Right lobe of liver (tissue), 6 donors: ENCODE measurements at places on chromosomes 13 and 19. TPM values are rescaled to one million over a fixed set of nuclear protein-coding genes. Genes with fewer than 3 reads are reported as not detected.

OR7C1 gene
- total RNA-seq: not detected

DNA sequence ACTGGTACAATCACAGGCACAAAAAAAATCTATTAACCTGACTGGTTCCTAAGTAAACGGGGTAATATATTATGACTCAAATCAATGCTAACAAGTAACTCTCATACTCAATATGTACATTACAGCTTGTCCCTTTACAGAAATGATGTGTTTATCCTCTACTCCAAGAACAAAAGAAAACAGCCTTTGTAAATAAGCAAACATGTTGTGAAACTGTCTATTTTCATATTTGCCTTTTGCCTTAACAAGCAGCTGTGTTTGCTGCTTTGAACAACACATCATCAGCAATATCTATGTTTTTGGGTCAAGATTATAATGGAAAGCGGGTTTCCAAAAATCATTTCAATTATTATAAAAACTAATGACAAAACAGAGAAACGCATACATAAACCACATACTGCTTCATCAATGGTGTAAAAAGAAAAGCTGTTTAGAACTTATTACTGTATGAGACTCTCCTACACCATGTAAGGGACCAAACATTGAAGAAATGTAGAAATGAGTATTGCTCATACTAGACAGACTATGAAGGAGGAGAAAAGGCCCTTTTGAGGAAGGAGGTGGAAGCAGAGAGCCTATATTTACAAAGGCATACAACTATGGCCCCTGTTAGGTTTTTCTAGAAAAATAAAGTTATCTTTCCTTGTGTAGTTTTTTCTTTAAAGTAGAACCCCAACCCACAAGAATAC lies 14.8 kb downstream of the TBC1D4 start:
- no peak for DNase-seq

GRCh38 chr19:40948580-40949299 lies 42.3 kb upstream of the CYP2B6 start:
- peak; percentile 53 for DNase-seq

- DNase-seq: no peak
These were observed 1132.6 kb upstream of the SLC10A2 start for GRCh38 chr13:104198801-104199200.

- DNase-seq: peak; percentile 65
These were observed 3.3 kb downstream of the CFD start for GRCh38 chr19:862581-863314.
